Cardiac muscle cell (in vitro differentiated cells and primary cell): ENCODE measurements at places on chromosomes 6 and 20. TPM values are rescaled to one million over a fixed set of nuclear protein-coding genes. Genes with fewer than 3 reads are reported as not detected.

- no peak overlapping the region for H3K4me3 ChIP-seq
- no peaks in the 10 kb centered on the region for H3K27me3 ChIP-seq
- DNase-seq = peak; percentile 67
- no peaks in the 10 kb centered on the region for H3K36me3 ChIP-seq
- no peaks in the 10 kb centered on the region for H3K4me1 ChIP-seq
These were observed 17.0 kb downstream of the CRISP1 start for GRCh38 chr6:49849213-49849907.

DNA sequence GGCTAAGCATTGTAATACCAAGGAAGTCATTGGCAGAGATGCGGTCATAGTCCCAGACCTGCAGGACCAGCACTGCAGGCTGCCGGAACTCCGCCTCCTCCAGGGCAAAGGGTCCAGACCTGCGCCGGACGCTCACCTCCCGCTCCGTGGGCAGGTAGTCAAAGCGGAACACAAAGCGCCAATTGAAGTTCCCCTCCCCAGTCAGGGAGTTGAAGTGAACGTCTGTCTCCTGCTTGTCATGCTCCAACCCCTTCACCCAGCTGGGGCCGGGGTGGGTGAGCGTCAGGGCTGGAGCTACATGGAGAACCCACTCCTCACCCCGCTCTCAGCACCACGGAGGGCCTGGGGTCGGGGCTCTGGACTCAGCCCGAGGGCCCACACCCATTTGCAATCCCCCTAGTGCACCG lies 18.2 kb downstream of the ERGIC3 start:
- H3K4me3 ChIP-seq = no peak overlapping the region
- H3K36me3 ChIP-seq = peaks cover 17% of the 10 kb centered on the region
- no peak overlapping the region for H3K27ac ChIP-seq

- no peaks in the 10 kb centered on the region for H3K27me3 ChIP-seq
- H3K27ac ChIP-seq = no peak overlapping the region
These were observed 235.1 kb downstream of the CLIC5 start for GRCh38 chr6:45780523-45780922.

GRCh38 chr20:32314768-32315167 lies 37.3 kb downstream of the KIF3B start:
- H3K4me3 ChIP-seq = no peak overlapping the region
- no peaks in the 10 kb centered on the region for H3K4me1 ChIP-seq
- DNase-seq = no peak
- peaks cover 7% of the 10 kb centered on the region for H3K36me3 ChIP-seq
- no peaks in the 10 kb centered on the region for H3K27me3 ChIP-seq

- no peak for DNase-seq
- peaks cover 42% of the 10 kb centered on the region for H3K4me1 ChIP-seq
- H3K27ac ChIP-seq = no peak overlapping the region
- no peak overlapping the region for H3K4me3 ChIP-seq
- H3K27me3 ChIP-seq = no peaks in the 10 kb centered on the region
These were observed 42.3 kb upstream of the TBC1D7 start for GRCh38 chr6:13370623-13371022.

DNA sequence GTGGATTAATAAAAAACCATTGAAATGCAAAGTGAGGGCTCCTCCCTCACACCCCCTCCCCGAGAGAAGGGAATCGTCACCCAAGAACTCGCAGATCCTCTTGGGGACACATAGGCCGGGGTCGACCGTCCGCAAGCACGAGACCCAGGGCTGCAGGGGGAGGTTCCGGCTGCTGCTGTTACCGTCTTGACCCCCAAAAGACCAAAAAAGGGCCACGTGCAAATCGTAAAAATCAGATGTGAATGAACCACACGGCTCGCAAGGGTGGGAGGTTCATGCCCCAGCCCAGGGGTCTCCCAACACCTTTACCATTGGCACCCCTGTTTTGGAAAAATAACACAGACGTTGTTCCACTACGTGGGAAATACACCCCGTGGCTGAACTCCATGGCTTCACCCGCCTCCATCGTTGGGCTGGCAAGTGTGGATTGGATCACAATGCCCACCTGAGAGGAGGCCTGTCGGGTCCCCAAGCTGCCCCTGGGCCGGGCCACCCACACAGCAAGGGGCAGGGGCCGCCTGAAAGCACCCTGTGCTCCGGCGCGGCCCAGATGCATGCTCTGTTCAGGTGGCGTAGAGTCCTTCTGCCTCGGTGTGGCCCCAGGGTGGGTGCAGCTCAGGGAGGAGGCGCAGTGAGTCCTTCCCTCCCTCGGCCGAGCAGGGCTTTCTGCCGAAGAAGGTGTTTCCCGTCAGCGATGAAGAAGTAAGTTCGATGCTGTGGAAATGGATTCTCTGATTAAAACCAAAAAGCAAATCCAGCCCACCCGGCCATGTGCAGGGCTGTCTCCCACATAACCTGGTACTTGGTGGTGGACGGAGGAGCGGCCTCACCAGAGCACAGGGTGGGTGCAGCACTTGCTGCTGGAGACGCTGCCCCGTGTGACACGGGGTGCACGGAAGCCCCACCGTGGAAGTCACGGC lies 85.0 kb downstream of the YTHDF1 start:
- no peaks in the 10 kb centered on the region for H3K36me3 ChIP-seq
- no peak overlapping the region for H3K27ac ChIP-seq
- H3K4me3 ChIP-seq = no peak overlapping the region
- no peak for DNase-seq
- peaks cover 54% of the 10 kb centered on the region for H3K27me3 ChIP-seq

DNA sequence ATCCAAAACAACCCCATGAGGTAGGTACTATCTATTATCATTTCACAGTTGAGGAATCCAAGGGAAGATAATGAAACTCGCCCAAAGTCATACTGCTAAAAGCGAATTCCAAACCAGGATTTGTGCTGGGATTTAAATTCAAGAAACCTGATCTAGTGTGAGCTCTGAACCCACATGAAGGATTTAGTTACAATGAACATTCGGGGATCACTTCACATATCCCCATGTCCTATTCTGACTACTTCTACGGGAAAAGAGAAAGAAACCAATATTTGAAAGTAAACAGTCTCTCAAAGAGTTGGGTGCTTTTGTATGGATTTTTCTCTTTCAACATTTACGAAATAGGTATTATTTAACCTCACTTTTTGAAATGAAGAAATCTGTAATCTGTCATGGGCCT lies 12.9 kb downstream of the RANBP9 start:
- no peaks in the 10 kb centered on the region for H3K27me3 ChIP-seq
- no peak overlapping the region for H3K27ac ChIP-seq
- no peak for DNase-seq

GRCh38 chr6:159836718-159837490 lies 36.8 kb downstream of the PNLDC1 start:
- no peaks in the 10 kb centered on the region for H3K36me3 ChIP-seq
- no peak overlapping the region for H3K4me3 ChIP-seq
- no peak overlapping the region for H3K27ac ChIP-seq
- no peaks in the 10 kb centered on the region for H3K4me1 ChIP-seq
- H3K27me3 ChIP-seq = no peaks in the 10 kb centered on the region

- H3K36me3 ChIP-seq = no peaks in the 10 kb centered on the region
- no peak overlapping the region for H3K27ac ChIP-seq
- peaks cover 45% of the 10 kb centered on the region for H3K4me1 ChIP-seq
- no peaks in the 10 kb centered on the region for H3K27me3 ChIP-seq
- H3K4me3 ChIP-seq = no peak overlapping the region
- no peak for DNase-seq
These were observed 28.2 kb downstream of the MRAP2 start for GRCh38 chr6:84061613-84062398.

GRCh38 chr20:42862446-42862845 lies 327.3 kb downstream of the PTPRT start:
- H3K27me3 ChIP-seq = no peaks in the 10 kb centered on the region
- no peak overlapping the region for H3K4me3 ChIP-seq
- no peak overlapping the region for H3K27ac ChIP-seq
- no peaks in the 10 kb centered on the region for H3K4me1 ChIP-seq
- no peaks in the 10 kb centered on the region for H3K36me3 ChIP-seq

GRCh38 chr6:110214338-110214737 lies 34.1 kb downstream of the CDC40 start:
- no peak overlapping the region for H3K4me3 ChIP-seq
- H3K27ac ChIP-seq = no peak overlapping the region
- peaks cover 38% of the 10 kb centered on the region for H3K36me3 ChIP-seq

- H3K4me3 ChIP-seq = no peak overlapping the region
- no peaks in the 10 kb centered on the region for H3K27me3 ChIP-seq
- H3K4me1 ChIP-seq = no peaks in the 10 kb centered on the region
- no peak overlapping the region for H3K27ac ChIP-seq
These were observed 162.0 kb upstream of the CST7 start for GRCh38 chr20:24787071-24787470.

DNA sequence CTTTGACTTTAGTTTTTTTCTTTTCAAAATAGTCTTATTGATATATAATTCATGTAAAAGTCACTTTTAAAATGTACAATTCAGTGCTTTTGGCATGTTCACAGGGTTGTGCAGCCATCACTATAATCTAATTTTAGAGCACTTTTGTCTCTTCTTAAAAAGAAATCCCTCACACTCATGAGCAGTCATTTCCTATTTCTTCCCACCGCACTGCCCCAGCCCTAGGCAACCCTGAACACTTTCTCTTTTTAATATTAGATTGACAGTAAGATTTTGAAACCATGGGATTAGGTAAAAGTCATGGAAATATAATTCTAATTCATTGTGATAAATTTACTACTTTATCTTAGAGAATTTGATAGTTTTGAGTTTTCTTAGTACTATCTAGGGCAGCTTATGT lies 309.4 kb downstream of the UTRN start:
- no peaks in the 10 kb centered on the region for H3K27me3 ChIP-seq
- peaks cover 8% of the 10 kb centered on the region for H3K4me1 ChIP-seq
- H3K27ac ChIP-seq = no peak overlapping the region
- H3K4me3 ChIP-seq = no peak overlapping the region
- H3K36me3 ChIP-seq = no peaks in the 10 kb centered on the region
- DNase-seq = no peak

DNA sequence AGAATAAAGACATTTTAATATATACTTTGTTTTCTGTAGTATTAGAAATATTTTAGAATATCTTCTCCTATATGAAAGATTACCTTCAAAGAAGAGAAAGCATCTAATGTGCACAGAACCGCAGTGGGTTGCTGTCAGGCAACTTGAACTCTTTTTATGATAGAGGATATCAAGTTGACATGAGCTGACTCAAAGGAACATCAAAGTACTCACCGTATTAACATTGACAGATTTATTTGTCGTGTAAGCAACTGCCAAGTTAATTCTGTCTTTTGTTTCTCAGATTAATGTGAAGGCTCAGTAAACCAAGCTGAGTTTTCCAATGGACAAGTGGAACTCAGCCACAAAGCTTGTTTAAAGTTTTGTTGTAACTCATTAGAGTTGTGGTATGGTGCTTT lies 2.2 kb upstream of the GINM1 start:
- H3K27ac ChIP-seq = no peak overlapping the region
- peaks cover 4% of the 10 kb centered on the region for H3K4me1 ChIP-seq
- H3K4me3 ChIP-seq = no peak overlapping the region

GRCh38 chr6:160260803-160261450 lies 2.3 kb upstream of the SLC22A2 start:
- H3K27ac ChIP-seq = no peak overlapping the region
- DNase-seq = no peak
- no peak overlapping the region for H3K4me3 ChIP-seq
- H3K4me1 ChIP-seq = peaks cover 7% of the 10 kb centered on the region
- no peaks in the 10 kb centered on the region for H3K36me3 ChIP-seq
- H3K27me3 ChIP-seq = no peaks in the 10 kb centered on the region

- H3K27me3 ChIP-seq = no peaks in the 10 kb centered on the region
- H3K27ac ChIP-seq = no peak overlapping the region
- no peaks in the 10 kb centered on the region for H3K36me3 ChIP-seq
- no peak overlapping the region for H3K4me3 ChIP-seq
- DNase-seq = no peak
These were observed 202.8 kb downstream of the DLL1 start for GRCh38 chr6:170087941-170088581.

DNA sequence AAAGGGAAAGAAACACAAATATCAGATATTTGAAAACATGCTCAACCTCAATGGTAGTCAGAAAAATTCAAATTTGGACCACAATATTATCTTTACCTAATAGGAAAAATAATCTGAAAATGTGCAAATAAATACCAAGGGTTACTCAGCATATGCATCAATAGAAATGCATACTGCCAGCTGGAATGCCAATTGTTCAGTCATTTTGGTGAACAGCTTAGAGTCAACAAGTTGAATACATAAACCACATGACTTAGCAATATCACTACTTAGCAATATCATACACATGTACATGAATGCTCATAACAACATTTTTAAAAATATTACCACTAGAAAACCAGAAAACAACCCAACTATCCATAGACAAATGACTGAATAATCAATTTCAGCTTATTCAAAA lies 212.7 kb downstream of the PTPRK start:
- no peaks in the 10 kb centered on the region for H3K36me3 ChIP-seq
- no peaks in the 10 kb centered on the region for H3K27me3 ChIP-seq
- H3K4me3 ChIP-seq = no peak overlapping the region
- H3K27ac ChIP-seq = no peak overlapping the region
- peaks cover 37% of the 10 kb centered on the region for H3K4me1 ChIP-seq

GRCh38 chr6:36688063-36688738 lies 9.4 kb upstream of the RAB44 start:
- no peak overlapping the region for H3K4me3 ChIP-seq
- no peaks in the 10 kb centered on the region for H3K27me3 ChIP-seq
- H3K4me1 ChIP-seq = peaks cover 11% of the 10 kb centered on the region
- H3K27ac ChIP-seq = no peak overlapping the region
- DNase-seq = no peak
- no peaks in the 10 kb centered on the region for H3K36me3 ChIP-seq

DNA sequence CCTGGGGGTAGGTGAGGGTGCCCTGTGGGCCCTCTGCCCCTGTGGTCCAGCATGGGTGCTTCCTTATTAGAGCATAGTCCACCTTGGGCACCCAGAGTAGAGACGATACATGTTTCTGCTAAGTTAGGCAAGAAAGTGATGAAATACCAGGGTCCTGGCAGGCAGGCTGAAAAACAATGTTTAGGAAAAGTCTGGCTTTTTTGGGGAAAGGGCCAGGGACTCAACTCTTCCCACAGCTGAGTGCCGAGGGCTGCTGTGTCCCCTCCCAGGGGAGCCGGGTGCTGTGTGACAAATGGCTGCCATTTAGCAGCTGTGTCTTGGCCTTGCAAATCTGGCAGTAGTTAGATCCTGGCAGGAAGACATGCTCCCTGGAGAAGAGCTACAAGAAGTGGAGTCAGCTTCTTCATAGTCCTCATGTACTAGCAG lies 61.5 kb downstream of the RREB1 start:
- H3K27ac ChIP-seq = peak overlapping the region; percentile 0
- H3K4me1 ChIP-seq = peaks cover 51% of the 10 kb centered on the region
- H3K27me3 ChIP-seq = no peaks in the 10 kb centered on the region
- H3K4me3 ChIP-seq = no peak overlapping the region
- peak; percentile 59 for DNase-seq

Gene SIRPB1
- not detected in 2 replicates for total RNA-seq

Gene BPIFB2
- not detected in 2 replicates for total RNA-seq

Gene CLDN20
- total RNA-seq = not detected in 2 replicates

Gene CNBD2
- total RNA-seq = 8.5 and 10.4 TPM in 2 replicates

Gene IL17A
- not detected in 2 replicates for total RNA-seq

Gene ASIP
- total RNA-seq = not detected in 2 replicates

Gene HDGFL1
- total RNA-seq = not detected in 2 replicates

Gene RIMS4
- total RNA-seq = 4.3 and 5.3 TPM in 2 replicates

Gene TBC1D7
- 36.8 and 39.2 TPM in 2 replicates for total RNA-seq

Gene SEL1L2
- not detected in 2 replicates for total RNA-seq

Gene ITPA
- total RNA-seq = 33.8 and 56.5 TPM in 2 replicates

Gene RAET1E
- not detected in 2 replicates for total RNA-seq

Gene SLC17A9
- 2.5 and 3.2 TPM in 2 replicates for total RNA-seq
